Glomerular endothelial cell (primary cell): ENCODE measurements at places on chromosomes 1 and 21. TPM values are rescaled to one million over a fixed set of nuclear protein-coding genes. Genes with fewer than 3 reads are reported as not detected.

CR1 gene
- total RNA-seq: not detected in 2 replicates

PFDN2 gene
- 63.0 and 78.2 TPM in 2 replicates for total RNA-seq

GPR37L1 gene
- total RNA-seq: 0.06 TPM in 1 of 2 replicates, not detected in the other

RUNX3 gene
- total RNA-seq: 0.06 TPM in 1 of 2 replicates, not detected in the other

EDARADD gene
- total RNA-seq: not detected in 2 replicates

EVA1C gene
- 36.1 and 41.2 TPM in 2 replicates for total RNA-seq

S100A5 gene
- not detected in 2 replicates for total RNA-seq

GPR89B gene
- 7.5 and 20.8 TPM in 2 replicates for total RNA-seq

PHF13 gene
- total RNA-seq: 7.8 and 14.9 TPM in 2 replicates

SLC9C2 gene
- total RNA-seq: not detected in 2 replicates

GUCA2B gene
- not detected in 2 replicates for total RNA-seq

FALEC gene
- total RNA-seq: not detected in 2 replicates

IL12RB2 gene
- not detected in 2 replicates for total RNA-seq

EPHB2 gene
- 71.1 and 77.9 TPM in 2 replicates for total RNA-seq

ANKRD35 gene
- 0.93 and 1.4 TPM in 2 replicates for total RNA-seq
